Left ventricle myocardium inferior (tissue), 1 donor: ENCODE measurements at places on chromosomes 1 and 21. TPM values are rescaled to one million over a fixed set of nuclear protein-coding genes. Genes with fewer than 3 reads are reported as not detected.

TAL1 gene
- total RNA-seq = 4.3 TPM

RHCE gene
- total RNA-seq = 1.0 TPM

NTMT2 gene
- 5.7 TPM for total RNA-seq

DNA sequence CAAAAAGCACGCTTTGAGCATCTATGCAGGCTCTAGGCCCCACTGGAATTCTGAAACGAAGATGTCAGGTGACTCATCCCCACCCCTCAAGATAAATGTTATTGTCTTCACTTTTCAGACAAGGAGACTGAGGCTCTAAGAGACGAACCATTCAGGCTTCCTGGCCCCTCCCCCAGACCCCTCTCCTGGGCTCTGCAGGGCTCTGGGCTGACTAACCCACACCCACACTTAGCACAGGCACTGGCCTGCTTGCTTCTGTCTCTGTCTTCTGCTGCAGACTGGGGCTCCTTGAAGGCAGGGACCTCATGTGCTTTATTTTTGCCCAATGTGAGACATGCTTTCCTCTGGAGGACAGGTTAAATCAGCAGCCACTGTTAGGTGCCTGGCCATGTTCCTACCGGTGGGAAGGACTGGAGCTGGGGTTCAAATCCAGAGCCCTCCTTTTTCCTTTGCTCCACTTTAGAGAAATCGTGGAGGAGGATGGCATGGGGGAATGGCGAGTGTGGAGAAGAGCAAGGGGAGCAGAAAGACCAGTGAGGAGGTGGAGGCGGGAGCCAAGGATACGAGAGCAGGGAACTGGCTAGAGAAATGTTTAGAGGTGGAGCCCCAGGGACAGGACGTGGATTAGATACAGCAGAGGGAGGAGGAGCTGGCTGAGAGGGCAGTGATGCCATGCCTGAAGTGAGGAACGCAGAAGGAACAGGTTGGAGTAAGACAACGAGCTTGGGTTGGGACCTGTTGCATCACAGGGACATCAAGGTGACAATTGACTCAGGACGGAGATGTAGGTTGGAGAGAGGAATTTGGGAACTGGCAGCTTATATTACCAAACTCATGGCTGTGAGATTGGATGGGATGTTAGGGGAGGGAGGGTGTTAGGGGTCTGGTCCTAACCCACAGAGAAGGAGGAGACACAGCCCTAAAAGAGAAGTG is 1.7 kb downstream of the TMEM125 start:
- DNase-seq = no peak

DNA sequence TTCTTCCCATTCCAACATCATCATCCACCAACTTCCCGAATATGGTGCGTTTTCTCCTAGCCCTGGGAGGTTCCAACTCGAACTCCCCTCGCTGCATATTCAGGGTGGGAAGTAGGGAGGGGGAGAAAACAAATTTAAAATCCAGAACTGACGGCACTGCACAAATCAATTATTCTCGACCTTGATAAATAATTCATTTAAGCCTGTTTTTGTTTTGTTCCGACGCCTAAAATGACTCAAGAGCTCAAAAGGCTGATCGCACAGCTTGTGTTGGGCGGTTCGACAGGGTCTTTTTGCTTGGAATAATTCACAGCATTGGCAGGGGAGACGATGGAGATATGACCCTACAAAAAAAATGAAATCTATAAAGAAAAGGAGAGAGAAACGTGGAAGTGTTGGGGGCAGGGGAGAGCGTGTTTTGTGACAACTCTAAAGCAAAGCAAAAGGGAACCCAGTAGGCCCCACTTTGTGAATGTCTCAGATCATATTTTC is 3.1 kb upstream of the BARHL2 start:
- DNase-seq = no peak

GRCh38 chr1:185074307-185074706 is 28.9 kb downstream of the RNF2 start:
- DNase-seq = no peak

DNA sequence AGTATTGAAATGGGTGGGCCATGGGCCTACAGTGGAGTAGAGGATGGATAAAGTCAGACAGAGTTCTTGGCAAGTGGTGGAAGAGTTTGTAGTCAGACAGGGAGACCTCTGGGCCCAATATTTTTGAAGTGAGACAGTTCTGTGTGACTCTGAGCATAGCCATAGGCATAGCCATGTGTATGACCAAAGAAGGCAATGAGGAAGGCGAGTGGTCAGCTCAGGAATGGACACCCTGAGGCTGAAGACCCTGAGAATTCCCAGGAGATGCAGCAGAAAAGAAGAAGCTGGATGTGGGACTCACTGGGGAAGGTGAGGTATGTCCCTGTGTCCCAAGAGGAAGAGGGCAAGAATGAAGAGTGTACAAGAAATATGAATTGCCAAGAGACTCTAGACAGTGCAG is 210.6 kb upstream of the IRF2BP2 start:
- no peak for DNase-seq

DNA sequence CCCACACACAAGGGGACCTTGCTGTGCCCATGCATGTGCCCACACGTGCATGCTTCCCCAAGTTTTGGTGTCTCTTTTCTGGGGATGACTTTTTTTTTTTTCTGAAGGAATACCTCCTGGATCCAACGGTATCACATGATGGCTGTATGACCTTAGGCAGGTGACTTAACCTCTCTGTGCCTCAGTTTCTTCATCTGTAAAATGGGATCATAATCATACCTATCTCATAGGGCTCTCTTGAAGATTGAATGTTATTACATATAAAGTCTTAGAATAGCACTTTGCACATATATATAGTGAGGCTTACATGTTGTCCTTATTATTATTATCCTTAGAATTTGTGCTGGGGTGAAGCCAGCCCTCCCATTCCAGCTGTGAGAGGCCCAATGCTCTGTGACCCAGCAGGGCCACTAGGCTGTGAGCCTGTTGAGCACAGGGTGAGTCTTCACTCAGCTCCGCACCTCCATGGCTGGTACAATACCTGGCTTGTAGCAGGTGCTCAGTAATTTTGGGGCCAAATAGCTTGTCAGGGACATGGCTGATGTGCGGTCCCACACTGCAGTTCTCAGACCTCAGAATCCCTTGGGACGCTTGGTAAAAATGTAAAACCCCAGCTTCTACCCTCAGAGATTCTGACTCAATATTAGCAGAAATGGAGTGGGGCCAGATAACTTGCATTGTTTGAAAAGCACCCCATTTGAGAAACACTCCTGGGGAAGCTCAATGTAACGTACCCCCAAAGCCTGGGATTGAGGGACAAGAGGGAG is 20.6 kb downstream of the STUM start:
- DNase-seq = no peak

DNA sequence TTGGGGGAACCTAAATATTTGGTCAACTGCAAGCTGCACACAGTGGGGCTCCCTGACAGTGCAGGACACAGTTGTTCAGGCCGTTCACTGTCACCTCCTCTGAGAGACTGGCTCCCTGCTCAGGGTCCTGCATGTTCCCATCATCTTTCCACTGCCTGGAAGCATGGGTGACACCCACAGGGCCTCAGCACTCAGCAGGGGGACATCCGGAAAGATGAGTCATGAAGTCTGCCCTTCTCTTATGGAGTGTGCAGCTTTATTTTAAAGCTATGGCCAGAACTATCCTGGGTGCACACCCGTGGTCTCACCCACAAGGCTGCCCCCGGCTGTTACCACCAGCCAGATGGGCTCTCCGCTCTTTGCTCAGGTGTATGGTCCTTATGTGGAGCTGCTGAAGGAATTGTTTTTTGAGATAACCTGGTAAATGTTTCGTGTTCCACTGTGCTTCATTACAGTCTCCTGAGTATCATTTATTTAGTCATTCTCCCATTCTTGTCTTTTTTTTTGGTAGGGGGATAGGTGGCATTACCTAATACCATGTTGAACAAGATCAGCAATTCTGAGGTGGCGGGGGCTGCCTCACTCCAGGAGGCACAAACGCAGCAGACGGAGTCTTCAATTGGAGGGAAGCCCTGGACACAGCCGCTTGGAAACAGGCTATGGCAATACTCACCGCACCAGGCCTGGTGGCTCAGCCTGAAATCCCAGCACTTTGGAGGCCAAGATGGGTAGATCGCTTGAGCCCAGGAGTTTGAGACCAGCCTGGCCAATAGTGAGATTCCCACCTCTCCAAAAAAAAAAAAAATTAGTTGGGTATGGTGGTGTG is 14.3 kb downstream of the TRIM11 start:
- DNase-seq = no peak

- DNase-seq = no peak
Observed at GRCh38 chr1:223331301-223331700, 32.7 kb downstream of the SUSD4 start.

DNA sequence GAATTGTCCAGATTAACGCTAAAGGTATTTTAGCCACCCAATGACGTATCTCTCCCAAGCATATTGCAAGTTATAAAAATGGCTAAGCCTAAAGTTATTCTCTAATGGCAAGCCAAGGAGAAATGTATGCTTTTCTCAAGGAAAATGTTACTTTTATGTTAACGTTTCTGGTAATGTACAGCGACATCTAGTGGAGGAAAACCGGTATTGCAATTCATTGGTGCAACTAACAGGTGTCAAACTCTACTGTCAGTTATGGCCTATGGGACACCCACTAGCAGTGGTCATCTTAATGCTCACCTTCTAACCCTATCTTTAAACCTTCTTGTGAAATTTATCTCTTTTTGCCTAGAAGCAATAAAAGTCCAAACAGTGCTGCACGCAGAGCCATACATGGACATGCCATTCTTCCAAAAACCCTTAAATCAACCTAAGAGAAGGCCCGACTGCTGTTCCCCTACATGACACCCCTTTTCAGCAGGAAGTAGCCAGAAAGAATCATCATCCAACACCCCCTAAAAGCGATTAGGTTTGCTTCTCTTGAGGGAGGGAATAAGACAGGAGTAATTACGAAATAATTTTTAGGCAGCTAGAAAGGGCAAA is 68.7 kb upstream of the LRIF1 start:
- DNase-seq = no peak

DNA sequence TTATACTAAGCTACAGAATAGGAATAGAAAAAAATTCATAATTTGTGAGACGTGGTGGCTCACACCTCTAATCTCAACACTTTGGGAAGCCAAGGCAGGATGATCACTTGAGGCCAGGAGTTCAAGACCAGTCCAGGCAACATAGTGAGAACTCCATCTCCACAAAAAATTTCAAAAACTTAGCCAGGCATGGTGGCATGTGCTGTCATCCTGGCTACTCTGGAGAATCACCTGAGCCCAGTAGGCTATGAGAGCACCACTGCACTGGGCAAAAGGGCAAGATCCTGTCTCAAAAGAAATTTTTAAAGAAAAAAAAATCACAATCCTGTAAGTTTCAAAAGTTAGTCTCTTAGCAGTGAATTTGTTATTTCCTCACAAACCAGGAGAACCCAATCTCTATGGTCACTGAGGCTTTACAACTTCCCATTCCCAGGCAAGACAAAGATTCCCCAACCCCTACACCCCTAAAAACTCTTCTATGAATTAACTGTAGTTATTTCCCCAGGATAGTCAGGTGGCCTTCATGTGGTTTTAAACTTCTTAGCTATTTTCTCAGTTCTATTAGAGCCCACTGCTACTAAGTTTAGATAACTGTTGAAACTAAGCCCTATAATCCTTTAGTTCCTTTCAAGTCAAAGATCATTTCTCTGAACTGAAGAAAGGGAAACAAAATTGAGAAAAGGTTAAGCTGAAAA is 74.5 kb downstream of the FOXJ3 start:
- no peak for DNase-seq

DNA sequence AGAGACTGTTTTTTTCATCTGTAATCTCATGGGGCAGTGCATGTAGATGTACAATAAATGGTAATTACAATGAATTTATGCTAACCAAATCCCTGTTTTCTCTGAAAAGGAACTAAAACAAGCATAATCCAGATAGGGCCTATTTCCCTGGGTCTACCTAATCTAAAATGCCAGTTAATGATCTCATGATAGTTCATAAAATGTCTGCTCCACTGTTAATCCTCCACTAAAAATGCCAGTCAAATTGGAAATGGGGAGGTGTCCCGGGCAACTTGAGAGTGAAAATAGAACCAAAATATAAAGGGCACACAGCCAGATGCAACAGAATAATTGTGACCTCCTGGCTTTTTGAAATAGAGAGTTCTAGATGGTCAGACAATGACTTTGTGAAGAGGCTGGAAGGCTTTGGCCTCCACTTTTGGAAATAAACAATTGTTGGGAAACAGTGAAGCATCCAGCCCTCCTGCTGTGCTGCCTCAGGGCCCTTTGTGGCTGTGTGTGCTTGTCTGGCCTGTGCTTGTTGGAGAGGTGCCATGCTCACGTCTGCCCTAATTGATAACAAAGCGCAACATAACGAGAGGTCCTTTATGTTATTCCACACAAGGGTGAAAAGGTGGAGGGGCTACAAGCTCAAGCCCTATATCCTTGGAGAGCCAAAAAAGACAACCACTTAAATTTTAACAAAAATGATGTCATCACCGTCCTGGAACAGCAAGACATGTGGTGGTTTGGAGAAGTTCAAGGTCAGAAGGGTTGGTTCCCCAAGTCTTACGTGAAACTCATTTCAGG is 97.7 kb downstream of the ATP5PO start:
- DNase-seq = no peak

DNA sequence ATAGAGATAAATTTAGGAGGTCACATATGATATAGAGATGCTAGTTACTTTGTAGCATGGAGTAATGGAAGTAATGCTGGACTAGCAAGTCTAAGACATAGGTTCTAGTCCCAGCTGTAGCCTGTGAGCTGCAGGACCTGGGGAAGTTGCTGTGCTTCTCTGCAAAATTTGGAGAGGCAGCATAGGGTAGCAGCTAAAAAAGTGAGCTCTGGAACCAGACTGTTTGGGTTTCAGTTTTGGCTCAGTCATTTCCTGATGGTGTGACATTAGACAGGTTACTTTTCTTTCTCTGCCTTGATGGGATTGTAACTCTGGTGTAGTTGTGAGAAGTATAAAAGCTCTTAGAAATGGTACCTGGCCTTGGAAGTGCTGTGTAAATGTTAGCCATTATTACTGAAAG is 3.3 kb downstream of the METTL13 start:
- no peak for DNase-seq

GRCh38 chr1:17582124-17582774 is 42.8 kb downstream of the ARHGEF10L start:
- no peak for DNase-seq

GRCh38 chr1:24351918-24352627 is 32.9 kb downstream of the GRHL3 start:
- no peak for DNase-seq

GRCh38 chr1:10698726-10699469 is 97.5 kb downstream of the CASZ1 start:
- no peak for DNase-seq

- DNase-seq = peak; percentile 57
Observed at GRCh38 chr1:39539252-39539790, 37.3 kb downstream of the PABPC4 start.

DNA sequence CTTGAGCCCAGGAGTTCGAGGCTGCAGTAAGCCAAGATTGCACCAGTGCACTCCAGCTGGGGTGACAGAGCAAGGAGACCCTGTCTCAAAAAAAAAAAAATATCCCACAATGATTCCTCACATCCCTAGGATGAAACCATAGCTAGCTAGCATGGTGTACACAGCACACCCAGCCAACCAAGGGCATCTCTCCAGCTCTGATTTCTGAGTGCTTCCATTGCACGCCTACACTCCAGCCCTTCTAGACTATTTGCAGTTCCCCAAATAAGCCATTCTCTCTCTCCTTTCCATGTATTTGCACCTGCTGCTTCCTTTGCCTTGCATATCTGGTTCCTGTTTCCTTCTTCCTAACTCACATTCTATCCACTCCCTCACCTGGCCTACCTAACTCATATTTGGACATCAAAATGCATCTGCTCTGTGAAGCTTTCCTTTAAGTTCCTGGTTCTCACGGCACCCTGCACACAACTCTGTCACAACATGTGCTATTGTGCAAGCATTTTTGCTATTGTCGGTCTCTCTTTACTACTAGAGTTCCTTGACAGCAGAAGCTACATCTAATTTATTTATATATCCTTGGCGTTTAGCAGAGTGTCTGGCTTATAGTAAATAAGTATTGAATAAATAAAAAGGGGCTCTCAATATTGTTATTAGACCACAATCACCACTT is 2.4 kb upstream of the ELAPOR1 start:
- DNase-seq = no peak
